ENCODE measurements at places on chromosomes 7 and 10.

DNA sequence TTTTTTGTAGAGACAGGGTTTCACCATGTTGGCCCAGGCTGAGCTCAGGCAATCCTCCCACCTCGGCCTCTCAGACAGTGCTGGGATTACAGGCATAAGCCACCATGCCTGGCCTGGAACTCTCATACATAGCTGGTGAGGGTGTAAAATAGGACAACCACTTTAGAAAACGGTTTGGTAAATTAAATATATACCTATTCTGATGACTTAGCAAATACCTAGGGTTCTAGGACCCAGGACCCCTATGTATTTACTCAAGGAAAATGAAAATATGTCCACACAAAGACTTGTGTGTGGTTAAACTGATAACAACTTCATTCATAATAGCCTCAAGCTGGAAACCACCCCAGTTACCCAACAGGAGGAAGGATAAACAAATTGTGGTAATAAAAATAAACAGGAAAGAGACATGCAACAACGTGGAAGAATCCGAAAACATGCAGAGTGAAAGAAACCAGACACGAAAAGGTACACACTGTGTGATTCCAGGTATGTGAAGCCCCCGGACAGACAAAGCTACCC is 52.7 kb downstream of the CARD11 start:
- no peak for DNase-seq

DNA sequence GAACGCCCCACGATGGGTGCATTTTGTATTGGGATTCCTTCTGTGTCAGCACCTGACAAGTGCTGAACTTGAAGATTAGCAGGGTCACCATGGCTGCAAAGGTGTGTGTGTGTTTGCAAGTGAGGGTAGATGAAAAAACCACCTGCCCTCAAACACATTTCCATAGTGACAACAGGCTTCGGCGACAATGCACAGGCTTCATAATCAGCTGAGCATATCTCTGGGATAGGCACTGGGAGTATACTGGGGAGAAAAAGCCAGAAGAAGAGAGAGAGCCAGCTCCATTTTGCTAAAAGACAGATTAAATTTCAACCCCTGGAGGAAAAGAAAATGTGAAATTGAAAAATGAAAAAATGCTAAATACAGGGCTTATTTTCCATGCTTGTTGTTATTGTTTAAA is 656.1 kb downstream of the INHBA start:
- DNase-seq = no peak

DNA sequence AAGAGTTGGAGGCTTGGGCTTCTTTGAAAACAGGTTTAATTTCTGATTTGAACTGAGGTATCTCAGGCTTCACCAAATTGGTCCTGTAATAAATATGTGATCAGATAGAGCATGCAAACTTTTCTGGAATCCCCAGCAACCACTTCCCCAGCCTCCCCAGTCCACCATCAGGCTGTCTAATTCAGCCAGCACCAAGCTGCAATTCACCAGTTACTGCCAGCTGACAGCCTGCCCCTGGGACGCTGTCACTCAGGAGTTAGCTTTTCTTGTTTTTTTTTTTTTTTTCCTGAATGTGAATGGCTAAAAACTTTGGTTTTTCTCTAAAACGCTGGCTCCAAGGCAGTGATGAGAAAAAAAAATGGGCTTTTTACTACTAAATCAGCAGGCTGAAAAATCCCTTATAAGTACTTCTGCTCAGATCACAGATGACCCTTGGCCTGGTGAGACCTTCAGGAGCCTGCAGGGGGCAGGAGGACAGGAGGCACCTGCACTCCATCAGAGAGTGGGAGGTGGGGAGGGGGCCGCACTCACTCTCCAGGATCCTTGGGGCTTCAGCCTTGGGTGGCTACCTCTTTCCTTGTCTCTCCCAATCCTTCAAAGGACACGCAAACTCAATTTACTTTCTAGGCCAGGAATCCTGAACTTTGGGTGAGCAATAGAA is 349.4 kb downstream of the GATA3 start:
- no peak for DNase-seq

DNA sequence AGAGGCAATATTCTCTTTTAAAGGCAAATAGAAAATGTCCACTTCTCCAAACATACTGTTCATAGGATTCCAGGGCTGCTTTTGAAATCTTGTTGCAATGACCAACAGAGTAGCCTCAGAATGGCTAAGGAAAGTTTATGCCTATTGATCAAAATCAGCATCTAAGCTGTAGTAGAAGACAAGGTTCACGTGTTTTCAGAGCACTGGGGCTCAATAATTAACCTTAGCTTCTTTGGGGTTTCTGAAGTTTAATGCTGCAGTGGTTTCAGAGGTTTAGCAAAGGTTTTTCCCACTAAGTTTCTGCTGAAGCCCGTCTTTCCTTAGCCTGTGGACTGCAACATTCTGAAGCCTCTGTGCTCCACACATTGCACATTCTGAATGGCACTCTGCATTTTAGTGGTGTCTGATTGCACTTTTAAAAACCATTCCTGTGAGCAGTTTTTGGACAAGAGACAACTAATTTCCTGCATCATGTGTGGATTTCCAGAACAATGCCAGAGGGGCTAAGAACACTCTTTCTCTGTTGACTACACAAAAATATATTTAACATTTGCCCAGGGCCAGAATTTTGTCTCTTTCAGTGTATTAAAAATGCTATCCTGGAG is 342.5 kb downstream of the PTEN start:
- DNase-seq = no peak

- DNase-seq = no peak
Measured at GRCh38 chr7:23347682-23348180, 48.6 kb downstream of the MALSU1 start.

Measured in D341Med (cell line).